ENCODE measurements at places on chromosomes 3 and 15.
A peak's percentile ranks its signal among the peaks of the same experiment; 100 is the strongest.

- no peak for DNase-seq
Measured at GRCh38 chr3:82957696-82958095, 1196.3 kb upstream of the GBE1 start.

DNA sequence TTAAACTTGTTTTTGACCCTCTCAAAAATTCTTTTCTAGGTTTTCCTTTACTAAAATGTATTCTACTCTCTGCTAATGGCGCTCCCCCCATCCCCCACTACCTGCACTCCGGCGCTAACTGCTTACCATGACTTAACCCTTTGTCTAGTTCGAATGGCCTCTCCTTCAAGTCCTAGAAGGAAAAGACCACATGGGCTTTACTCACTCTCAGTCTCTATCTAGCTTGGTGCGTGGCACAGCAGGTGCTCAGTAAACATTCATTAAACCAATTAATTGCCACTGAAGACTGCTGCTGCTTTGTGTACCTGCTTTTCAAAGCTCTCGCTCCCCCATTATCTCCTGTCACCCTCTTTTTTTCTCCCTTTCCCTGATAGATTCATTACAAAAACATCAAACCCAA lies 457.7 kb upstream of the THRB start:
- DNase-seq: no peak

GRCh38 chr3:117080872-117081271 lies 371.3 kb downstream of the TUSC7 start:
- no peak for DNase-seq

DNA sequence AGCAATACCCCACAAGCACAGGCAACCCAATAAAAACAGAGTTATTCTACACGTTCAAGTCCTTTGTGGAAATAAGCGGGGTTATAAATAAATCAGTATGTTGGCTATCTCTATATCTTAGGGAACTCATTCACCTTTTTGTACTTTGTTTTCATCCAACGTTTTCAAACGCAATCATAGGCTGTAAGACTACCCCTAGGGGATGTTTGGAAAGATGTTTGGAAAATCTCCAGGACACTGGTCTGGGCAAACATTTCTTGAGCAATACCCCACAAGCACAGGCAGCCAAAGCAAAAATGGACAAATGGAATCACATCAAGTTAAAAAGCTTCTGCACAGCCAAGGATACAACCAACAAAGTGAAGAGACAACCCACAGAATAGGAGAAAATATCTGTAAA lies 70.1 kb downstream of the CLDN11 start:
- peak; percentile 42 for DNase-seq

- no peak for DNase-seq
Measured at GRCh38 chr3:191721390-191721861, 260.5 kb downstream of the PYDC2 start.

- no peak for DNase-seq
Measured at GRCh38 chr15:29410338-29410737, 140.7 kb upstream of the NSMCE3 start.

- DNase-seq: no peak
Measured at GRCh38 chr3:25533399-25533798, 105.3 kb downstream of the RARB start.

DNA sequence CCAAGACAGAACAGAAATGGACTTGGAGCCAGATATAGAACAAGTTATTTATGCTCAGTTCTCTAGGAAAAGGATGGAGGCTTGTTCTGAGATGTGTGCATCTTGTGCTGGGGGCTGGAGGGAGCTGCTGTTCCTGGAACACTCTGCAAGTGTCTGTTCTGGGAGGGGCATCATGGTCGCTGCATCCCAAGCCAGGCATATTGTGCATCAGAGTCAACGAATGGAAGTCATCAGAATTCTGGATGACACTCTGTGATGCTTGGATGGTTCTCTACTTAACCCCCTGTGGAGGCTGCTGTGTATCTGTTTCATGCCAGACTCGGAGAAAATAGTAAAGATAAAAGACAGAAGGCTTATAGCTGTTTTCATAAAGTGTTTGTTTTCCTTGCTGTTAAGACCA lies 34.7 kb downstream of the RPL22L1 start:
- DNase-seq: no peak

DNA sequence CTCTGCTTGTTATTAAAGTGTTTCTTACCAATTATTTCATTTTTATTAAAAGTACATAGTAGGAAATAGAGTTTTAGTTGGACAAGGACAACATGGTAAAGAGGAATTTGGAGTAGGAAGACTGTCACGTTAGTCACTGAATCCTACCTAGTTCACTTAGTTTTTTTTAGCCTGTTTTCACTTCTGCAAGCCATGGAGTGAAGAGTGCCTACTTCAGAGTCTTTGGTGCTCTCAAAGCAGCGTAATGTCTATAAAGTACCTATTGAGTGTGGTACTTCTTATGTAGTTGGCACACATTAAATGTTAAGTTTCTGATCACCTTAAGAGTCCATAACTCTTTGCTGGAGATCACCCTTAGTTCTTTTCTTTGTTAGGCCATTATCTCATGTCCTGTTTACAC lies 78.7 kb downstream of the LPP start:
- no peak for DNase-seq

DNA sequence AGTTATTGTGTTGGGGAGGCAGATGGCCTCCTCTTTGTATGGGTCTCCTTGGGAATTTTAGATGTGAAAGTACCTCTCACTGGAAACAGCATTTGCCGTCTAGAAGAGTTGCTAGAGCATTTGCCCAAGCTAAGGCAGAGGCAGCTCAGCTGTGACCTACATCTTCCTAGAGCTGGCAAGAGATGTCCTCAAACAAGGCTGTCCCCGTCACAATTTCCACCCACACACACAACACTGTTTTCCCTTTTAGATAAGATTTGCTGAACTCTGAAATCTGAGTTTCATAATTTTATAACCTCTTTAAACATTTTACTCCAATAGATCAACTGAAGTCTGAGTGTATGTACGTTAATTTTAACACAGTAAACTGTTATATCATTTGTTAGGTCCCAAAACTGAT lies 352.6 kb downstream of the EPHB1 start:
- no peak for DNase-seq

DNA sequence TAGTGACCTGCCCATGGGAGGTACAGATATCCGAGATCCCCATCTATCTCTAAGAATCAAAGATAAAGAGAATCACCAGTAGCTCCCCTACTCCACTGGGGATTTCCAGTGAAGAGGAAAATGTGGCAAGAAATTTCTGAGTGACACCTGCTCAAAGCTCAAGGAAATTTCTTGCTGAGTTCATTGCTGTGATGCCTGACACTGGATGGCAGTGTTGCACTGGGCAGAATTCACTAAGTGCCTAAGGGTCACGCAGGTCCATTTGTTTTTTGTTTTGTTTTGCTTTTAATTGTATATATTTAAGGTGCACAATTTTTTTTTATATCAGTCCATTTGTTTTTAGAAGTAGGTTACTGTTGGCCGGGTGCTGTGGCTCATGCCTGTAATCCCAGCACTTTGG lies 109.5 kb upstream of the KCNAB1 start:
- peak; percentile 9 for DNase-seq

GRCh38 chr3:106191211-106191610 lies 322.4 kb upstream of the CBLB start:
- no peak for DNase-seq

DNA sequence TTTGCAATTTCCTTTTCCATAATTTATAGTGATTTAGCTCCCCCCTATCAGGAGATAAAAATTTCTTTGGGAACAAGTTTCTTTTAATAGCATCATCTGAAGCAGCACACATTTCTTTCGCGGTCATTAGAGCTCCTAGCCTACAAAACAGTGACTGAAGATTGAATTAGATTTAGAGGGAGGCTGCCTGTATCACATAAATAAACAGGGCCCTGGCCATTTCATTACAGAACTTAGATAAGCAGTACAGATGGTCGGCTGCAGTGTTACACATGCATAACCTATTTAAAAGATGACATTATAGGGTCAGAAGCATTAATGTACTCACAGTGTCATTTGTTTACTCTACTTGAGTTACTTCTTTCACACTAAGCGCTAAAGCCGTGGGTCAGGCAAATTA lies 81.4 kb upstream of the SLC25A26 start:
- DNase-seq: no peak

GRCh38 chr15:69604072-69604411 lies 151.4 kb downstream of the RPLP1 start:
- DNase-seq: peak; percentile 39

DNA sequence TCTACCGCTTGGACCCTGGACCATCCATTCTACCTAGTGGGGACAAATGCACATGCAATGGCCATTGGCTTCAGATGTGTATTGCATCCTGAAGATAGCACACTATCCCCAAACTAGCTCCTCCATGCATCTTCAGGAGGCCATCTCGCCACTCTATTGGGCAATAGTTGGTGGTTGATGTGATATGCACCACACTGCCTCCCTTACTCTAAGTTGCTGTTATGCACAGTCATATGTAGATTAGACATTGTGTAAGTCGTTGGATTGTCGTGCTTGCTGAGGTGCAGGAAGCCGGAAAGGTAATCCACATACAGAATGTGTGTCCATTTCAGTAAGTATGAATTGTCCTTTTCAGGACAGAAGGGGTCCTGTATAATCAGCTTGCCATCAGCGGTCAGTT lies 26.7 kb upstream of the PLA2G4D start:
- DNase-seq: no peak

DNA sequence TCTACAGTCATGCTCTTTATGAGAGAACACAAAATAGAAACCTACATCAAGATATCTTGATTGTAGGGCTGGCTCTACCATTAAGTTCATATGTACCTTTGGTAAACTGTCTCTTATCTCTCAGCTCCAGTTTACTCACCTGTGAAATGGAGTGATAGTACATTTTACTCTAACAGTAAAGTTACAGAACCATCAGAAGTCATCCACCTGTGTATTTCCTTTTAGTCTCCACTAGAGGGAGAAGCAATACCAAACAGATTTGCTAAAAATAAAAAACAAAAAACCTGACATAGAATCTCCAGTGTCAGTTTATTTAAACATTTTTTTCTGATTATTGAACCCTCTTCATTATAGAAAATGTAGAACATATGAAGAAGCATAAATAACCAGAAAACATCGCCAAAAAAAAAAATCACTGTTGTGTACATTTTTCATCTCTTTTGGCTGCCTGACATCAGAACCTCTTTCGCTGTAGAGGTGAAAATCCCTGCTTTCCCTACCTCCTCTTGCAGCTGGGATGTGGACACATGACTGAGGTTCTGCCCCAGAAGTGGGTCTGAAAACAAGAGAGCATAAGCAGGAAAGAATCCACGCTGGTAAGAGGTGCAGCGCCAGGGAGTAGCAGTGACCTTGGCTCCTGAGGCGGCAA lies 48.7 kb upstream of the WDR72 start:
- peak; percentile 7 for DNase-seq

DNA sequence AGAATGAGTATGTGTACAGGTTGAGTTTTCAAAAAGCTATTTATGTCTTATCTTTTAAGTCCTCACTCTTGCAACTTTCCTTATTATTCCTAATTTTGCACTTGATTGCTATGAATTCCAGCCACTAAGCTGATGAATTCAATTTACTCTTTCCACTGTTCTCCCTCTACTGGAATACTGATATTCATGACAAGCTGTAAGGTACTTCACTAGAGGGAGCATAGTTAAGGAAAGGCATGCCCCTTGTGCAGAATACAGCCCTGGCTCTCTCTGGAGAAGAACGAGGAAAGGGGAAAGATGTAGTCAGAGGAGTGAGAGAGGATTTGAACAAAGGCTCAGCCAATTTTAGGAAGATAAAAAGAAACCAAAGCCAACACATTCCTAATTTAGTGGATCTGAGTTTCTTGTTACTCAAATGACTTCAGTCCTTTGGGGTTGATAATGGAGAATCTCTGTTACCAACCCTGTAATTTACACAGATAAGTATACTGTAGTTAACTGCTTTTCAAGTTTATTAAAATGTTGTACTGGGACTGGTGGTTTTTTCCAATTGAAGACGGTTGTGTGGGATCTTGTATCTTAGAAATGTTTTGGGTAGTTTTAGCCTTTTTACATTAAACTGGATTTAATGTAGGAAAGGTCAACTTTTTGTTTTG lies 4.0 kb downstream of the SCAANT1 start:
- DNase-seq: peak; percentile 29

- DNase-seq: no peak
Measured at GRCh38 chr15:41487802-41488201, 5.9 kb upstream of the ITPKA start.

- peak; percentile 26 for DNase-seq
Measured at GRCh38 chr3:72768006-72768441, 80.2 kb downstream of the SHQ1 start.

DNA sequence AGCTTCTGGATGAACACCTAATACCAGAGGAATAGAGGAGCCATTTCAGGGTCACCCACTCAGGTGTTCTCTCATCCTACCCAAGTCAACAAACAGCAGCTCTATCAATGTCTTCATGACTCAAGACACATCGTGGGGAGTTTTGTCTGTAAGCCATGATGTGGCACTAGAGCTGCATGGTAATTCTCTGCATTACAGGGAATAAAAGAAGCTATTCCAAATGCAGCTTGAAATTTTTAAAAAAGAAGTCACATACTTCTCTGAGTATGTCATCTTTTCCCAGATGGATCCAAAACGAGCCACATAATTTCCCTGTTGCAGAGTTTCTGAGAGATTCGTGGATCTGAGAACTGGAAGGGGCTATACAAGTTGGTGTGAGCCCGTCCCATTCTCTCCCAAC lies 6.1 kb upstream of the THSD4 start:
- DNase-seq: peak; percentile 62
